ENCODE measurements at places on chromosomes 2 and 18.

- no peak for DNase-seq
These were observed 5.8 kb upstream of the SLC20A1 start for GRCh38 chr2:112639936-112640335.

DNA sequence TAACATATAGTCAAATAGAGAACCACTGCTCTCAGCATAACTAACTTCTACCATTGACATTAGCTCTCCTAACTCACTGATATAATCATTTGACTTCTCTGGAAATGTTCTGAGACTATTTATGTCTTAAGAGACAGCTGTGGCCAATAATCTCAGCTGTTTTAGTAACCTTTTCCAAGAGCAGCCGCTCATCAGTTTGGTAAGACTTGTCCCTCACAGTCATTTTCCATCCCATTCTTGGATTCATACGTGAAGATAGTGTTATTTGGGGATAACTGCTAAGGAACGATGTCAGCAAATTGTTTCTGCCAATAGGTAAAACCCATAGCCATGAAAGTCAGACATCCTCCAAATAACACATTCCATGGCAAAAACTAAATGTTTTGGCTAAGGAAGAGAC, 127.8 kb downstream of the LNPK start:
- DNase-seq = no peak

DNA sequence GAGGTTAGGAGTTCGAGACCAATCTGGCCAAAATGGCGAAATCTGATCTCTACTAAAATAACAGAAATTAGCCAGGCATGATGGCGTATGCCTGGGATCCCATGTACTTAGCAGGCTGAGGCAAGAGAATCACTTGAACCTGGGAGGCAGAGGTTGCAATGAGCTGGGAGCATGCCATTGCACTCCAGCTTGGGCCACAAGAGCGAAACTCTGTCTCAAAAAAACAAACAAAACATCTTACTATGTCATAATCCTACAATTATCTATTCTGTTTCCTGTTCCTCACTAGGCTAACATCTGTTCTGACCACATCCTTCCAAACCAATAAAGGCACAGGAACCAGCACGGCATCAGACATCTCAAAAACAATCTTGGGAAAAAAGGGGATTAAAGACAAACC, 361.8 kb upstream of the UBE2E3 start:
- DNase-seq = peak; percentile 32

- no peak for DNase-seq
These were observed 18.1 kb upstream of the DNAH7 start for GRCh38 chr2:196086517-196087368.

DNA sequence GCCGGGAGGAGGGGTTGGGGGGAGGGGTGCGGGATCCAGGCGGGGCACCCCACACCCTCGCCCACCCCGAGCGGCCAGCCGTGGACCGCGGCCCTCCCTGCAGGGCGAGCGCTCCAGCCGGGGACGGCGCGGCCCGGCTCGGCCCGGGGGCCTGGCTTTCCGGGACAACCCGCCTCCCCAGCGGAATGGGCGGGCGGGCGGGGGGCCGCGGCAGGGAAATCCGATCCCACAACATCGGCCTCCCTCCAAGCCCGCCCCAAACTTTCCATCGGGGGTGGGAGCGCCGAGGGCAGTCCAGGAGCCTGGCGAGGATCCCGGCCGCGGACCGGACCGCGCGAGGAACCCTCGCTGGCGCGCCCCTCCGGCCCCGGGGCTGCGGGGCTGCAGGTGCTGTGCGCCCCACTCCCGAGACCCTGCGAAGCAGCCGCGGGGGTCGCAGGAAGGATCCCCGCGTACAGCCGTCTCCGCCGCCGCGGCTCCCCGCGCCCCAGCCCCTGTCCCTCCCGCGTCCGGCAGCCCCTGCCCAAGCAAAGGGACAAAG, 529 bp downstream of the SEMA4C start:
- DNase-seq = peak; percentile 75

- peak; percentile 75 for DNase-seq
These were observed 43.1 kb upstream of the ASAP2 start for GRCh38 chr2:9163306-9164111.

- DNase-seq = no peak
These were observed 1.1 kb downstream of the PID1 start for GRCh38 chr2:229269941-229270340.

DNA sequence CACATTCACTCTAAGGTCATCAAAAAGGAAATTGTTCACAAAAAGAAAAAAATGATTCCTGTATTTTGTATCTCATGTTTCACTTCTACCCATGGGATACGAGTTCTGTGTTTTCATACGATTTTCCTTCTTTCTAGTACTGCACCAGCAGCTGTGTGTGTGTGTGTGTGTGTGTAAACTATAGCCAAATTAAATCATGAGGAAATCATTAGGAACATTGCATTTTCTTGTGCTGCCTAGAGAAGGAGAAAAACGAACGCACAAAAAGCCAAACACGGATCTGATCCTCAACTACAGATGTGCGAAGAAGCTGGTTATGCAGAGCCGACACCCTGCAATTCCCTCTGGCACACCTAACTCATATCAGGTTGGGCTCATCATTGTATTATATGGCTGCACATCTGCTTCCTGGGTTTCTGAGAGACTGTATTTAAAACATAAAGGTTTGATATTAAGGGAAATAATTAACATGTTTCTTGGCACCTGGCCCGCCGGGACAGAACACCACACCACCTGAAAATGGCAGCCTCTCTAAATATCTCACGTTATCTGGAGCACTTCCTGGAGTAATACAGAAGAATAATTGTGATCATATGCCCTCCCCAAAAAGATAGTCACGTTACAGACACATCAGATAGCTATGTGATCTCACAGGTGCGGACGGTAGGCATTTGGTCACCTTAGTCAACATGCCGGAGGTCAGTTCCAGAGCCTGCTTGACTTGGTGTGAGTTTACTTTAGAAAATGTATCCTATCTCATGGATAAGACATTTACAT, 586.3 kb upstream of the SALL3 start:
- no peak for DNase-seq

DNA sequence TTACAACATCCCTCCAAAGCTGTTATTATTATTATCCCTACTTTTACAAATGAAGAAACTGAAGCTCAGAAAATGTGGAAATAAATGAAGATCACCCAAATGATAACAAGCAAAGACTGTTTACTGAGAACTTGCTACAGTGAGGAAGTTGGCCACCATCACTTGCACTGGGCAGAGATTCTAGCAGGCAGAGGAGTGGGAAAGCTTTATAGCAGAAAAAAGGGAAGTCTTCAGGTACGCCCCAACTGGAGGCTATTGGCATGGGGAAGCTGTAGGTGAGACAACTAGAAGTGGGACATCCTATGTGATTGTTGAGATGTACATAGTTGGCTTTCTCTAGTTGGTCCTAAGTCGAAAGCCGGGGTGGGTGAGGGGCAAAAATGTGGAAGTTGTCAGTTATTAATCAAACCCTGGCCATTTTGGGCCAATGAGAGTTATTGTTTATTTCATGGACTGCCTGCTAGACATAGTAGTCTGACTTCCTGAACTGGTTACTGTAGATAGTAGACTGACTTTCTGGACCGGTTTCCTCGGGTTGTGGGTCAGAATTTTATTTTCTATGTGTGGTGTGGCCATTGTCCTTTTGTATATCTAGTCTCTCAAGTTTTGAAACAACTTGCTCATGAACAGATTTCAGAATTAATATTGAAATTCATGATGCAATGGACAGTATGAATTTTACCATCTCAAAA, 40.2 kb upstream of the STAT4 start:
- no peak for DNase-seq

DNA sequence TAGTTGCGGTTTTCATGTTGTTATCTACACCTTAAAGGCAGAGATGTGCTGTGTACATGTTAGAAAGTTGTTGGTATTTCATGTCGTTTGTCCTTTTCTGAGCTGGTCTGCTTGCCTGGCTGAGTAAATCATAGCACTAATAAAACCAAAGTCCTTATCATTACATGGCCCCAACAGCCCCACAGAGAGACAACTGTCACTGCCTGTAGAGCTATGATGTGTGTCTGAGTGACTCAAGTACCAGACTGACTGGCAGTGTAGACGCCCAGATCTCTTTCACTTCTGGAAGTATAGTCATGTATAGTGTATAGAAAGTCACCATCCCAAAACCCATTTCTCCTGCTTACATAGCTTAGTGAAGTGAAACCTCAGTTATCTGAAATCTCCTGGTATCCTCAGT, 4.3 kb downstream of the SOCS6 start:
- DNase-seq = no peak

GRCh38 chr18:48104705-48105104, 174.2 kb upstream of the SMAD2 start:
- DNase-seq = no peak

GRCh38 chr2:217803653-217803960, 199.2 kb downstream of the TNS1 start:
- no peak for DNase-seq

DNA sequence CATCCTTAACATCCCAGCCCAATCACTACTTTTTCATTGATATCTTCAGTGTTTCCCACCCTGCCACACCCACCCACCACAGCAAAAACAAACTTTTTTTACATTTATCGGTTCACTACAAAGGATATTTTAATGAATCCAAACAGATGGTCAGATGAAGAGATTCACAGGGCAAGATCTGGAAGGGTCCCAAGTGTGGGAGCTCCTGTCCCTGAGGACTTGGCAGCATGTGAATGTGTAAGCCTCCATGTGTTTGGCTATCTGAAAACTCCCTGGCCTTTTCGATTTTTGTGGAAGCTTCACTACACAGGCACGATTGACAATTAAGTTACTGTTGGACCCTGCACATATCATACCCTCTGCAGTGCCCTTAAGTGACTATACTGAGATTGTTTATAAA, 48.1 kb upstream of the CRIM1 start:
- no peak for DNase-seq

GRCh38 chr2:119025013-119025412, 83.0 kb downstream of the MARCO start:
- peak; percentile 4 for DNase-seq

DNA sequence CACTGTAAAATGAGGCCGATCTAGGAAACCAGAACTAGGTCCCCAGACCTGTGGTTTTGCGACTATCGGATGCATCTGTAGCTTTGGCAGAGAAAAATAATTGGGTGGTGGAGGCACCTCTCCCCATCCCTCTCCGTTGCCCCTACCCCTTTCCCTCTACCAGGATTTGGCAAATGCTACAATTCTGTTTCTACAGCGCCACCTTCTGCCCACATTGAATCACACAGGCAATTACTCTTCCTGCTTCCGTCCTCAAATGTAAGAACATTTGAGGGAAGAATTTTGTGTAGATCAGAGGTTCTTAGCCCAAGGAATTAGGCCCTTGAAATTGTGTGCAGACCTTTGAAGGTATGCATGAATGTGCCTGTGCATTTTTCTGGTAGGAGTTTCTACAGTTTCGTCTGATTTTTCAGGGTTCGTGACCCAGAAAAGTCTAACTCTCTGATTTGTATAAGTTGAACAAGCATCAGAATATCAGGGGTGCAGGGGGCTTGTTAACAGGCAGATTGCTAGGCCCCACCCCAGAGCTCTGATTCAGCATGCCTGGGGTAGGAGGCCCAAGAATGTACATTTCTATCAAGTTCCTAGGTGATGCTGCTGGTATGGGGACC, 11.2 kb downstream of the ATP6V1B1 start:
- DNase-seq = peak; percentile 56

DNA sequence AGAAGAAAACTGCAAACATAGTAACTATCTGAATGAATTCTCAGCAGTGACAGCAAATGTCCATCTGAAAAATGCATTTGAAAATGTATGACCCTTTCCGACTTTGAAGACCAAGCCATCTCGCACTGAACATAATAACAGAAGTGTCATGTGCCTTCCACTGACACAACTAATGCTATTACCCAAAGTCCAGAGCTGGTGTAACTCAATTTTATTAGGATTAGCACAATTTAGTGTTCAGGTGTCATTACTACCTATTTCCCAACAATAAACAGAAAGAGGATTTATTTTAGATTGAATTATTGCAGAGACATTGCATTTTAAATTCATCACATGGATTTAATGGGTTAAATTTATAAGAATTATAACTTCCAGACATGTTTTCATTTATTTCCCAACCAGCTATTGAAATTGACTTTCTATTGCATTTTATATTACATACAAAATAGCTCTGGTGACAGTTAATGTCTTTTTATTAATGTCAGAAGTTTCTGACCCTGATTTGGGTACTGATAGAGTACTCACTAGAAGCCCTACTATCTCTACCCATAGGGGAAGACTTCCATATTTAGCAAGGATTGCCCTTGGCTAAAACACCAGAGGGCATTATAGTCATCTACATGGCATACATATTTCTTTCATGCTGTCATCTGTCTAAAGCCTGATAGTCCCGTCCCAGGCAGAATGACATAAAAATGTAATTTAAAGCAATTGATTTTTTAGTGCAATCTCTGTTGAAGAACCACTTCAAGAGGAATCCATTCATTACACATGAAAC, 7.0 kb upstream of the STK39 start:
- DNase-seq = peak; percentile 69

DNA sequence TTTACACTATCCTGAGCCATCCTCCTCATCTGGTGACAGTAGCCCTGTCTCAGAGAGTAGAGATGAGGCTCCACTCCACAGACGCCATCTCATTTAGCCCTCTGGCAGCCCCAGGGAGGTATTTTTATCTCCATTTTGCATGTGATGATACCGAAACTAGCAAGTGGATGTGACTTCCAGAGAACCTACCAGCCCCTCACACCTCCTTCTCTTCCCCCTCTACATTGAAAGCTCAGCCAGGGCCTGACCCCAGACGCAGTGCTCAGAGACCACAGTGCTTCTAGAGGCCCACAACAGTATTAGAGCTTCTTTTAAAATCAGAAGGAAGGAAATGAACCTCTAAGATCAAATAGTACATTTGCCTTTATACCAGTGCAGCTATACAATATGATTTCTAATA, 8.3 kb downstream of the GYPC start:
- DNase-seq = no peak

- no peak for DNase-seq
These were observed 180.4 kb downstream of the TWIST2 start for GRCh38 chr2:239028253-239028619.

DNA sequence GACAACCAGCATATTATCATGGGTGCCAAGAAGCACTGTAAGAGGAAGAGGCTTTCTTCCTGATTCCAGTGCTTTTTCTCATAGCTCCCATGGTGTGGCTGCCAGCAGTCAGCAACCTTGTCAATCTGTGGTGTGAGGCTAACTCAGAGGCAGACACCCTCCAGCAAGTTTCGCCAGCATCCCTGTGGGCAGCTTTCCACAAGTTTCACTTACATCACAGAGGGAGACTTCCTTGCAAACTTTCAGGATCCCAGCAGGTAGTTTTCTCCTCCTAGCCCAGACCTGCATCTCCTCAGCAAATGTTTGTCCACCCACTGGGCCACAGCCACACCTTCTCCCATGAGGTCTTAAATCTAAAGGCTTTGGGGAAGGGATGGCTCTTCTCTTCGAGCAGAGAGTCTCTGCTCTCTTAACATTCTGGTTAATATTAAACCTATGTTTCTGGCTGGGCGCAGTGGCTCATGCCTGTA, 9.1 kb downstream of the DNAH7 start:
- peak; percentile 21 for DNase-seq

- no peak for DNase-seq
These were observed 315.6 kb downstream of the HRH4 start for GRCh38 chr18:24776019-24776418.

- no peak for DNase-seq
These were observed 193.7 kb upstream of the ID2 start for GRCh38 chr2:8488001-8488738.

GRCh38 chr2:157777427-157777826, 98.7 kb downstream of the ACVR1 start:
- DNase-seq = peak; percentile 50
